RPMI7951 (cell line): ENCODE measurements at places on chromosomes 5 and 9.

- DNase-seq: no peak
Observed at GRCh38 chr5:78717674-78718584, 69.4 kb upstream of the LHFPL2 start.

- DNase-seq: no peak
Observed at GRCh38 chr5:154205441-154206117, 15.0 kb downstream of the GALNT10 start.

GRCh38 chr5:28780083-28780692 lies 1741.8 kb upstream of the CDH9 start:
- DNase-seq: no peak

DNA sequence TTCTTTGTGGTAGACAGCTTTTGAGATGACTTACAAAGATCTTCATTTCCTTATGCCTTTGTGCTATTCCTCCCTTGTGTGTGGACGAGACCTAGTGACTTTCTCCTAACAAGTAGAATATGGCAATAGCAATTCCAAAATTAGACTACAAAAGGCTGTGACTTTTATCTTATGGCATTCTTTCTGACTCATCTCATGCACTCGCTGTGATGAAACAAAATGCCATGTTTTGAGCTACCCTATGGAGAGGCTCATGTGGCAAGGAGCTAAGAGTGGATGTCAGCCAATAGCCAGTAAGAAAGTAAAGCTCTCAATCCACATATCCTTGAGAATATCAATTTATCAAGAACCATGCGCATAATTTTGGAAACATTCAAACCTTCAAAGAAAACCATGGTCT lies 380.5 kb upstream of the SMC2 start:
- DNase-seq: no peak

DNA sequence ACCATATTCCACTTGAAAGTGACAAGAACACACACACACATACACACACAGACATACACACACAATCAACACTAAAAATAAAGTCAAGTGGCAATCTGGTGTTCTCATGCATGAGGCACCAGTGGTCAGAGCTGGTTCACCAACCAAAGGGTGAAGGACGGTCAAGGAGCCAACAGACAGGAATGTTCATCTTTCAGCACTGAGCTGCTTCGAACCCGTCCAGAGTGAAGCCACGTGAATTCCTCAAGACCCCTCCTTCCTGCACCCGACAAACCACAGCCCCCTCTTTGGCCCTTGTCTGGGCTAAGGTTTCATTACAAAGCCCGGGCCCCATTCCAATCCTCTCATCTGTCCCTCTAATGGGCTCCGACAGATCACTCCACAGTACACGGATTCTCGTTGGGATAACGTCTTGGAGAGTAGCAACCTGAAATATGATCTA lies 84.5 kb upstream of the SMIM23 start:
- no peak for DNase-seq

DNA sequence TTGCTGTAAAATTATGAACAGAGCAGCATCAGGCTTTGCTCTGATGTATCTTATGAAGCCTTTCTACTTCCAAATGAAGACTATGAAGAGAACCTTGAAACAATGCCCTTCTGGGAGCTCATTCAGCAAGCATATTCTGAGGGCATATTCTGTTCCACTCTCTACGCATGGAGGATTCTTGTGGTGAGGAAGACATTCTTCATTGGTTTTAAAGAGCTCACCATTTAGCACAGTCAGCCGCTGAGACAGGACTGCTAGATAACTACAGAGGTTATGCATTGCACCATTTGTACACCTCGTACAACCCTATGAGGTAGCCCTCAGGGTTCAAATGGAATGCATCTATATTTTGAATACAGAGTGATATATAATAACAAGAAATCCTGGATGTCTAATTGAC lies 61.0 kb downstream of the INVS start:
- DNase-seq: no peak

GRCh38 chr5:42216904-42217303 lies 206.3 kb upstream of the GHR start:
- DNase-seq: no peak

DNA sequence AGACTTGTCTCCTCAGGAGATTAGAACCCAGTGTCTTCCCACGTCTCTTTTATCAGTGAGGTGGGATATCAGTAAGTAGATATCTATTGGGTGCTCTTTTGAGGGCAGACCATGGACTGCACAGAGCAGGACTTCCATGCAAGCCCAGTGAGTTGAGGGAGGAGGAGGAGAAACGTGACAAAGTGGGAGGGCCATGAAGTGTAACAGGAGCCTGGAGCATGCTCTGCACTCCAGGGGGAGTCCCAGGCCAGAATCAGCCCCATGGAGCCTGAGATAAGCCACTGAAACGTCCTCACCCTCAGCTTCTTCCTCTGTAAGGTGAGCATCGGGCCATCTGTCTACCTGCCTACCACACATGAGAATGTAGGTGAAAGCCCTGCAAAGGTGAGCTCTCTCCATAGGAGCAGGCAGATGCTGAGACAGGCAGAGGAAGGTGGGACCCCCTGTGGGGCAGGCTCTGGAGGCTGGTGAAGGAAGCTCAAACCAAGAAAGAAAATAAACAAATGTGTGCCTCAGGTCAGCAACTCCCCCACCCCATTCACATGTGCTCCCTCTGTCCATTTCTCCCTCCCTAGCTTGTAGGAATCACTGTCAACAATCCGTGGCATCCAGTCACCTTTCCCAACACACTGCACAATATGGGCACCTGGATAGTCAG lies 87.4 kb downstream of the NRG2 start:
- no peak for DNase-seq
